Daoy (cell line): ENCODE measurements at places on chromosomes 4 and X. TPM values are rescaled to one million over a fixed set of nuclear protein-coding genes. Genes with fewer than 3 reads are reported as not detected.

GRCh38 chrX:153450949-153451277, 5.1 kb upstream of the TREX2 start:
- no peak for DNase-seq

DNA sequence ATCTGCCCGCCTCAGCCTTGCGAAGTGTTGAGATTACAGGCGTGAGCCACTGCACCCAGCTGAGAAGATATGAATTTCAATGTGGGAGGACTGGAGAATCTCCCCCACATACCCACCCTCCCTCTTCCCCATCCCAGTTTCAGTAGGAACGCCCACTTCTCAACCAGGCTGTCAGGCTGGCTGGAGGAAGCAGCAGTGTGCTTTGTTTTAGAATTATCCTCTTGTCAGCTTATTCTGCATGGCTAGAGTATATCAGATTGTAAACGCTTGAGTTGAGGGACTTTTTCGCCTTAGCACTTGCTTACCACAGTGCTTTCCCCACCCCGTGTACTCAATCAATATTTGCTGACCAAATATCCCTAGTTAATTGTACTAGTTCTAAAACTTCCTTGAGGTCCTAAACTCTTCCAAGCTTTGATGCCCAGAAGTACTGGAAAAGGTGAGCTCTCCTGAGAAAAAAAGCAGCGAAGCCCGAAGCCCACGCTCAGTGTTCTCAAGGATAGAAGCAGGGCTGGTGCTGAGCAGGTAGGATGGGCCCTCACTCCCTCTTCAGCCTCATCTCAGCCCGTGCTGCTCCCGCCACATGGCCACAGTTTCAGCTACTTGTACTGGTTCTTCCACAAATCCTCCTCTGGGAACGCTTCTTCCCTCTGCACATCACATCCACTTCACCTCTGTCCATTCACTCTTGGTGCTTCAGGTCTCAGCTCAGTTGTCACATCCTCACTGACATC, 7.3 kb upstream of the ARHGAP10 start:
- DNase-seq = no peak

The ZNF157 gene
- 0.06 TPM in 1 of 2 replicates, not detected in the other for total RNA-seq

- no peak for DNase-seq
These were observed 129.6 kb upstream of the NUDT6 start for GRCh38 chr4:123052007-123052406.

DNA sequence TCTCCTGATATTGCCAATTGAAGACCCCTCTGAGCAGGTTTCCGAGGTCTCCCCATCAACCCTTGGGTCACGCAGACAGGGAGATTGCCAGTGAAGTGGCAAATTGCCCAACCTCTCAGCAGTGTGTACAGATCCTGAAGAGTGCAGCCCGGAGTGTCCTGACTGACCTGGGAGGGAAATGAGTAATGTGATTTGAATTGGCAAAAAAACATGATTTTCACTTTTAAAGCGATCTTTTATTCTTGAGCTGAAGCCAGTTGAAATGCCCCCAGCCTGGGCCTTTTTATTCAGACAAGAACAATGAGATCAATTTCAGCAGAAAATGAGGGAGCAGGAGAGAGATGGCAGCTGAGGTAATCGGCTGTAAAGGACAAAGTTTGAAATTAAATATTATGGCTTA, 401.8 kb downstream of the RAPGEF2 start:
- DNase-seq = peak; percentile 14

The IQSEC2 gene
- 1.8 and 4.1 TPM in 2 replicates for total RNA-seq

DNA sequence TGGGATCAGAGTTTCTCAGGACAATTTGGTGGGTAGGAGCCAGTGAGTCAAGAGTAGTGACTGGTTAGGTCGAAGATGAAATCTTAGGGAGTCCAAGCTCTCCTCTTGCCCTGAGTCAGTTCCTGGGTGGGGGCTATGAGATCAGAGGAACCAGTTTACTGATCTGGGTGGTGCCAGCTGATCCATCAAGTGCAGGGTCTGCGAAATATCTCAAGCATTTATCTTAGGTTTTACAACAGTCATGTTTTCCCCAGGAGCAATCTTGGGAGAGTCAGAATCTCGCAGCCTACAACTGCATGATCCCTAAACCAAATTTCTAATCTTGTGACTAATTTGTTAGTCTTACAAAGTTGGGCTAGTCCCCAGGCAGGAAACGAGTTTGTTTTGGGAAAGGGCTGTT, 1833.2 kb upstream of the PCDH7 start:
- no peak for DNase-seq

DNA sequence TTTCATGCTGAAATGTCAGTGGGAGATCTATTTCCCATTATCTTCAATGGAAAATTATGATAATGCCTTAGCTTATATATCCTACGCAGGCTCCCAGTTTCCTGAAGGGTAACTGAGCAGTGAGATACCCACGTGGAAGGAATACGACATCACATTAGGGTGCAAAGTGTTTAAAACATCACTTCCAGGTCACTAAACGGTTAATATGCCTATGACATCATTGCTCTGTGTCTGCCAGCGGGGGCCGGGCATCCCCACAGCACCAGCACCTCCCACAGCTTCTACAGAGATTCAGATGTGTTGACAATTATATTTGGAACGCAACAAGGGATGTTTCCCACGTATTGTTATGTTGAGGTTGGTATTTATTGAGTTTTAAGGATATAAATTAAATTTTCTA, 27.1 kb downstream of the TMEM271 start:
- DNase-seq = no peak
